Upper lobe of left lung (tissue), 6 donors: ENCODE measurements at places on chromosomes 5 and 9.

- no peak for DNase-seq
Measured at GRCh38 chr5:6810641-6811405, 97.6 kb downstream of the TENT4A start.

DNA sequence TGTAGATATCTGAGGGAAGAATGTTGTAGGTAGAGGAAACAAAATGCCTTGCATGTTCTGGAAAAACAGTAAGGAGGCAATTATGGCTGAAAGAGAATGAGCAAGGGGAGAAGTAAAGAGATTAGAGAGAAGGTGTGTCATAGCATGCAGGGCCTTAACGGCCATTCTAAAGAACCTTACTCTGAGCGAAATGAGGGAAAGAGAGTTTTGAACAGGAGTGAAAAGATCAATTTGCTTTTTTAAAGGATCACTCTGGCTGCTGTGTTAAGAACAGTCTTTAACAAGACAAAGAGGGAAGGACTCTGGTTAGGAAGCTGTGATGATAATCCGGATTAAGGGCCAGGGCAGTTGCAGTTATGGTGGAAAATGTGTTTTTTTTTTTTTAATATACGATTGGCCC lies 22.6 kb downstream of the PTBP3 start:
- DNase-seq = no peak

GRCh38 chr5:95773335-95774059 lies 42.4 kb downstream of the RHOBTB3 start:
- DNase-seq = no peak

DNA sequence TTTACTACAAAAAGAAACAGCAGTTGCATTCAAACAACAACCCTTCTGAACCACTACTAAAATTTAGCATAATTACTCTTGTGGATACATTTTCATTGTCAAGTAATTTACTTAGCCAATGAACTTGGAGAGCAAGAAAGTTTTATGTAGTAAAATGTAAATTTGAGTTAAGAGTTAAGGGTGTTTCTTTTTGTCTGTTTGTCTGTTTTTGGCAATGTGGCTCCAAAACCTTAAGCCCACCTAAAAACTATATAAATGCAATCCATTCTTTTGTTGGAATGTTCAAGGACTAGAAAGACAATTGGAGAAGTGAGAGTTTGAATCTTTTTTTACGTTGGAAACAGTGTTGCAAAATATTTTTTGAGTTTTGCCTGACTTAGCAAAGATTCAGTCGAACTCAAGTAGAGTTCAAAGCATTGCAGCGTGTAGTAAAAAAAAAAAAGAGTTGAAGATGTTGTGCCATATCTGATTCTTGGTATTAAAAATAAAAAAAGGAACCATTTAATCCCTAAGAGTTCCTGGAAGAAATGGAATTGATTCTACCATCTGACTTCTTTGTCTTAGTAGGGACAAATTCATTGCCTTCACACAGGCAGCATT lies 867 bp downstream of the SYK start:
- no peak for DNase-seq
